Brain pericyte (primary cell): ENCODE measurements at places on chromosomes 1 and 21.

DNA sequence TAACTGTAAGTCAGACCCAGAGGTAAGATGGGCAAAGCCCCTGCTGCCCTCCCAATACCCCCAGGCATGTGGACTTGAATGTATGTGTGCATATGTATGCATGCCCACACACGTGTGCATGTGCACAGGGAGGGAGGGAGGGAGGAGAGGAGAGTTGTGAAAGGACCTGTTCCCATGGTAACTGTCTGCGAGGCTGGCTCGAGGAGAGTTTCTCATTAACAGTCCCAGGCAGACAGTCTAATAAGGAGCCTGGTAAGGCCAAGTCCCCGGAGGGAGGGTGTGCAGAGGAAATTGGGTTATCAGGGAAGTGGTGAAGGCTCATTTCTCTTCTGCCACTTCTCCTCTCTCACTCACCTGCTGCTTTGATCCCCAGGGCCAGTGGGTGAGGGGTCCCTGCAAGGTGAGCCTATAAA lies 74.9 kb downstream of the NFASC start:
- no peak for DNase-seq

GRCh38 chr1:162303004-162303344 lies 73.7 kb downstream of the SPATA46 start:
- DNase-seq, result no peak

- no peak for DNase-seq
These were observed 177.8 kb downstream of the RUNX1 start for GRCh38 chr21:34871026-34871908.

DNA sequence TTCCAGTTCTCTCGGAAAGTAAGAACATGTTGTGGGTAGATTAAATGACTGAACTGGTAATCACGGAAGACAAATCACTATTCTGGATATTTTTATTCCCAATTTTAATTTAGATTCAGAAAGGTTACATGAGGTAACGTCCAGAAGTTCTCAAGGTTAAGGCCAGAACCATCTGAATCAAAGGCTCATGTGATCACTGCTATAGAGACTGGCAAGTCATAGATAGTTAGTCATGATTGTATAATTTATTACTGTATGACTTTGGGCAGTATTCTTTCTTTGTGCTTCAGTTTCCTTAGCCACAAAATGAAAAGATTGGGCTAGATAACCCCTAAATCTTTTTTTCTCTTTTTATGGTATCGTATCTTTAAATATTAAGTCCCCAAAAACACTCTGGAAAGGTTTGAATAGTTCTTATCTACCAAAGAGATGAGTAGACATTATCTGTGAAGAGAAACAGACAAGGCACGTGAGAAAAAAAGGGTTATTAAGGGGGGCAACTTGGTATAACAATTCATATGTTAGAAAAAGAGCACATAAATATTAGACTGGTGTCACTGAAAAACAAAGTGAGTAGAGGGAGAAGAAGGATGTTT lies 241.0 kb downstream of the PTPRC start:
- DNase-seq, result no peak

- no peak for DNase-seq
These were observed 90.5 kb downstream of the NMNAT2 start for GRCh38 chr1:183327434-183328290.

DNA sequence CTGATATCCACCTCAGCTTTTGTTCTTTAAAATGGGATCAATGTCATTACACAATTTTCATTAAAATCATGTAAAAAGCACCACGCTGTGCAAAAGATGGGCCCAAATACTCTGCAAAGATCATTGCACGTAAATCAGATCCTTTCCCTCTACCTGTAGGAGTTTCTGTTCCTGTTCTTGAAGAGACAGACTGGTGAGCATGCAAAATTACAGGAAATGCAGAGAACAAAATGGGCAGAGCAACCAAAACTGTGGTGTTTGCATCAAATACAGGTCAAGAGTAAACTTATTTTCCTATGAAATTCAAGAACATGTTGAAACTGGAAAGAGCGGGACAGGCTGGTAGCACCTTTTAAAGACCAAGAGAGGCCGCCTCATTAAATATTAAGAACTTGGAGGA lies 294.9 kb upstream of the ADGRL2 start:
- no peak for DNase-seq

- DNase-seq, result peak; percentile 66
These were observed 207.5 kb downstream of the KCNT2 start for GRCh38 chr1:196400478-196401451.

- no peak for DNase-seq
These were observed 86.4 kb upstream of the ZNF648 start for GRCh38 chr1:182147951-182148350.

- DNase-seq, result no peak
These were observed 22.5 kb downstream of the BATF3 start for GRCh38 chr1:212677136-212677535.

- no peak for DNase-seq
These were observed 41.7 kb downstream of the CD53 start for GRCh38 chr1:110914676-110915075.

DNA sequence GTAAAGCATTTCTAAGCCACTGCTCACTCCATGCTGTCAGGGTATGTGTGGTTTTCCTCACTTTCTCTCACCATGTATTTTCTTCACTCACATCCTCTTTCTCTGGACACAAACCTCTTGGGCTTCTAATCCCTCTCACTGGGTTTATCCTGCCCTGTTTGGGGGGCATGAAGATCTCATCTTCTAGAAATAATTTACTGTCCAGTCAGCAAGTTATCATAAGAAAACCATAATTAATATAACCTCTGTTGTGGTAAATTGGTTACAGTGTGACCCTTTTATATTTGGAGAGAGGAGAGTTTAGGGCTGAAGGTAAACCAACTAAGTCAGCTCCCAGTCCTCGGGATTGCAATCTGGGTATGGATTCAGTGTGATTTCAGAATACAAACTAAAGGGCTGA lies 213.8 kb upstream of the PROX1 start:
- DNase-seq, result no peak

- DNase-seq, result no peak
These were observed 107.0 kb upstream of the NGF start for GRCh38 chr1:115445090-115445489.

DNA sequence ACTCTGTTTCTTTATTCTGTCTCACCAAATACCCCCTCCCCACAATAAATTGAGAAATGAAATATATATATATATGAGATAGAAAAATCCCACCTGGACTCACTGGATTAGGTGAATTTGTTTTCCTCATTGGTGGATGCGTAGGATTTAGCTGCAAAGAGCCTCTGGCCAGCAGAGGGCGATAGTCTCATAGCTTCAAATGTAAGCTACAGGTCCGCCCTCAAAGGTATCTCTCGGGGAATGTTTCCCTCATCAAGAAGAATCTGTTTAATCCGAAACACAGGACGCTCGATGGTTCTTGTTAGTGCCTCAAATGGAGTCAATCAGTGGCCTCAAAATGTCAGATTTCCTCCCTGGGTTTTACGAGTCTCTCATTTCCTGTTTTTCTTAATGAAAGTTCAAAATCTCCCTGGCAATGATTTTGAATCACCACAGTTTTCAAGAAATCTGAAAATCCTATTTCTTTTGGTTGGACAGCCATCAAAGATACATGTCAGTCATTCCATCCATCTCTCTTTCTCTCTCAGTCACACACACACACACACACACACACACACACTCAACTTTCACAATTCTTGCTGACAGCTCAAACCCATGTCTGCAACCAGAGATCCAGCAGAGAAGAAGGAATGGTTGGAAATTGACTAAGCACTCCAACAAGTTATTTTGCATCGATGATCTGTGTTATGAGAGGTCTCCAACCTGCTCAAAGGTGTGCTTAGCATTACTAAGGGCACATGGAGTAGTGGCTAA lies 13.9 kb upstream of the CAMK1G start:
- DNase-seq, result no peak

- no peak for DNase-seq
These were observed 42.1 kb downstream of the HOOK1 start for GRCh38 chr1:59856725-59857338.

GRCh38 chr1:91885716-91886506 lies at the start of gene TGFBR3:
TGFBR3 (minus strand) TSS chr1:91886151; CDS start chr1:91861531, 24,620 bp downstream.
- DNase-seq, result peak; percentile 83

GRCh38 chr1:32496127-32496526 lies 31.3 kb downstream of the ZBTB8B start:
- no peak for DNase-seq

DNA sequence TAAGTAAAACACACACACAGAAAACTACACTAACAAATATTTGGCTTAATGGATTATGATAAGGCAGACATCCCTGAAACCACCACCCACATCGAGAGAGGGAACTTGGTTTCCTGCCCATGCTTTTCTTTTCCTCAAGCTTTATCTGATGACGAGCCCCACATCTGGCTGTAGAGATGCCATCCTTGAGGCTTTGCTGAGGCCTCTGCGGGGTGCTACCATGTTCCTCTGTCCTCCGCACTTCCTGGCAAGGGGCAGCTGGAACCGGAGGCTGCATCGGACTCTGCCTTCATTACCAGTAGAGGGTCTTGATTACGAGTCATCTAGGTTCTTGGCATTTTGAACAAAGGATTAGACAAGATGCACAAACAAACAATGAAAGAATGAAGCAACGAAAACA lies 21.7 kb upstream of the C1orf174 start:
- no peak for DNase-seq

DNA sequence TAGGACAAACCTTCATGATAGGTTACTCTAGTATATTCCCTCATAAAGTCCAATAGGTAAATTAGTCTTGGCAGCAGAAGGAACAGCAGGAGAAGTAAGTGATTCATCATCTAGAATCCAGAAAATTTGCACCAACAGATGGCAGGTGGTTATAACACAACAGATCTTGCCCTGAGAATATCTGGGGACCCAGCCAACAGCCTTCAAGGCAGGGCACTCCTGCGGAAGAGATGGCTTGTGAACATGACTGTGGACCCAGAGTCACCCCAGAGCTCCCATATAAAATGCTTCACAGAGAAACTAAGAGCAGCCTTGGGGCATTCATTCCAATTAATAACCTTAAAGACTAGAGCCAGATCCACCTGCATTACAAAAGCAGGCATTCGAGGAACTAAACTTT lies 7.9 kb upstream of the PLA2G2C start:
- DNase-seq, result no peak

DNA sequence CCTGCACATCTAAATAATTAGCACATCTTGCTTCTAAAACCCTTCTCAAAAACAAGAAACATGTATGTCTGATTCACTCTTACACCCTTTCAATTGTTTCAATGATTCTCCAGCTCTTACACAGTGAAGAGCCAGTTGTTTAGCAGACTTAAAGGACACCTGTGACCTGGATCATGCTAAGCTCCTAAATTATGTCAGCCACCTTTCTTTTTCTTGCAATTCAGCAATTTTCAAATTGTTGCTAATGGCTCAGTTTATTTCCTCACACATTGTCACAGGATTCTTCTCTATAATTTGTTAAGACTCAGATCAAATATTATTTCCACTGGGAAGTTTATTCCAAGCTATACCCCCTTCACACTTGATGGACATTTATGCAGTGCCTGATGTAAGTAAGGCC lies 413.2 kb downstream of the PLA2G4A start:
- no peak for DNase-seq

DNA sequence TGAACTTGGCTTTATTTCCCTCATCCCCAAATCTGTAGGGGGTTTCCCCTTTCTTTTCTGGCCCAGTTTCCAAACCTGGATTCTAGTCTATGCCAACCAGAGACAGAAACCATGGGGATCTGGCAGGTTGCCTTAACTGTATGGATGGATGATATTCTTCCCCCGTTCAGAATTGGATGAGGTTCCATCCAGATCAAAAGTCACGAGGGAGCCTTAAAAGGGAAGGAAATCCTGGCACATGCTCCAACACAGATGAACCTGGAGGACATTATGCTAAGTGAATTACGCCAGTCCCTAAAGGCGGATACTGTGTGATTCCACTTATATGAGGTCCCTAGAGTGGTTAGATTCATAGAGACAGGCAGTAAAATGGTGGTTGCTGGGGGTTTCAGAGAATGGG lies 124.4 kb downstream of the HUNK start:
- DNase-seq, result no peak

- no peak for DNase-seq
These were observed 287.4 kb upstream of the RUNX1 start for GRCh38 chr21:35336534-35336933.

GRCh38 chr1:54857141-54857540 lies 29.9 kb downstream of the DHCR24 start:
- no peak for DNase-seq

- DNase-seq, result no peak
These were observed 579.2 kb downstream of the PTPRC start for GRCh38 chr1:199218065-199218464.

DNA sequence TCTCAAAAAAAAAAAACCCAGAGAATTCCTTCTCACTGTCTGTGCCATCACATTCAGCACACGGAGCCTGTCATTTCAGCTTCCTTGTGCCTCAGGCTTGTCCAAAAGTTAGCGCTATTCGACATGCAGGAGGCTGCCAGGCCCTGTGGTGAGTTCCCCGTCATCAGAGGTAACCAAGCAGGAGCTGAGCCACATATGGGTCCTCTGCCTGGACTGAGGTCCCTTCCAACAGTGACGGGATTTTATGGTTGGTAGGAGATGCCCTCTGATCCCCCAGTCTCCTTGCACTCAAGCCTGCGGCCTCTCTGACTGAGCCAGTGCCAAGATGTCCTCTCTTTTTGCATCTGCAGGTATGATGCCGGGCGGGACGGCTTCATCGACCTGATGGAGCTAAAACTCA lies 12.7 kb upstream of the CTRC start:
- no peak for DNase-seq

- DNase-seq, result no peak
These were observed 111.3 kb downstream of the TGFB2 start for GRCh38 chr1:218456444-218456843.

DNA sequence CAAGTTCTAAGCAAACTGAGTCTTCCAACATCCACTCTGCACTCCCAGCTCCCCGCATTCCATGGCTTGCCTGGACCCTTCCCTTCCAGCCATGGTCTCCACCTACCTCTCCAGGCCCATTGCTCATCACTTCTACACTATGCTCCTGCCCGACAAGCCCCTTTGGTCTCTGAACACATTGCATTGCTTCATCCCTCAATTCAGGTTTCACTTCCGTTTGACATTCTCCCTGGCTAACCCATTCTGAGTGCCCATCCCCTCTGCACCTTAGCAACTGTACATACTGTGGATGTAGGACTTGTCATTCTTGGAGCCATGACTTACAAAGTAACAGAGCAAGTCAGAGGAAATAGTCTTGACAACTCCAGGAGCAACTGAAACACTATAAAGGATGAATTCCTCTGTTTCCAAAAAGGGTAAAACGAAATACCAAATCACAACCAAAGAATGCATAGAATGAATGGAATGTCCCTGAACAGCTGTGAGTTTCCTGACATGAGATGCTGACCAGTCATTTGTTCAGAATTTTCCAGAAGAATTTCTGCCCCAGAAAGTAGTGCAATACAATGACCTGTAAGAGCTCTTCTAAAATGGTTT lies 66.7 kb downstream of the KCNJ6 start:
- DNase-seq, result no peak

- DNase-seq, result no peak
These were observed 3.9 kb upstream of the DENND2D start for GRCh38 chr1:111204201-111204982.
